ENCODE measurements at places on chromosomes 1 and 21. TPM values are rescaled to one million over a fixed set of nuclear protein-coding genes. Genes with fewer than 3 reads are reported as not detected.

NRAS gene
- total RNA-seq, result 19.9 TPM

LCE1C gene
- not detected for total RNA-seq

CD84 gene
- 6.9 TPM for total RNA-seq

CD244 gene
- 0.65 TPM for total RNA-seq

KANK4 gene
- 0.19 TPM for total RNA-seq

GSTM5 gene
- 16.7 TPM for total RNA-seq

SPTA1 gene
- total RNA-seq, result 0.62 TPM

NPPB gene
- not detected for total RNA-seq

AMIGO1 gene
- total RNA-seq, result 5.2 TPM

PLA2G5 gene
- total RNA-seq, result 6.7 TPM

DNM3 gene
- 4.9 TPM for total RNA-seq

FALEC gene
- not detected for total RNA-seq

RBP7 gene
- 35.7 TPM for total RNA-seq

MANEAL gene
- 1.9 TPM for total RNA-seq

AKR7A3 gene
- total RNA-seq, result 0.67 TPM

SELP gene
- 23.8 TPM for total RNA-seq

EPHA10 gene
- total RNA-seq, result not detected

GRIK3 gene
- total RNA-seq, result 0.33 TPM

TTC24 gene
- total RNA-seq, result not detected

TMCC2 gene
- 4.1 TPM for total RNA-seq

SH2D5 gene
- total RNA-seq, result 2.1 TPM

PGBD5 gene
- total RNA-seq, result 0.56 TPM

ADAMTSL4 gene
- 79.6 TPM for total RNA-seq

HAO2 gene
- not detected for total RNA-seq

CDKN2C gene
- total RNA-seq, result 20.5 TPM

SLC16A4 gene
- 8.0 TPM for total RNA-seq

IL20 gene
- not detected for total RNA-seq

FCER1G gene
- total RNA-seq, result 101 TPM

TRIM67 gene
- total RNA-seq, result not detected

TFF1 gene
- not detected for total RNA-seq

OR2T29 gene
- total RNA-seq, result not detected

RASSF5 gene
- total RNA-seq, result 11.0 TPM

BEST4 gene
- 0.37 TPM for total RNA-seq

OR2L3 gene
- total RNA-seq, result not detected

LEFTY2 gene
- total RNA-seq, result 4.2 TPM

CFAP45 gene
- total RNA-seq, result 2.2 TPM

TDRD10 gene
- 5.8 TPM for total RNA-seq

EMC1 gene
- 31.8 TPM for total RNA-seq

NIPAL3 gene
- total RNA-seq, result 7.5 TPM

KRTAP13-3 gene
- total RNA-seq, result not detected

UMODL1 gene
- not detected for total RNA-seq

KIAA0319L gene
- total RNA-seq, result 28.6 TPM

SPRR2A gene
- not detected for total RNA-seq

MAP10 gene
- 1.2 TPM for total RNA-seq

KRTAP21-2 gene
- not detected for total RNA-seq

KCNN3 gene
- 1.9 TPM for total RNA-seq

TSPAN2 gene
- 43.9 TPM for total RNA-seq

SMPDL3B gene
- total RNA-seq, result 0.33 TPM

ESPN gene
- total RNA-seq, result not detected

FCRL2 gene
- 0.19 TPM for total RNA-seq

CLDN17 gene
- not detected for total RNA-seq

TCHH gene
- total RNA-seq, result 0.23 TPM

RRP1B gene
- total RNA-seq, result 15.2 TPM
